ENCODE measurements at places on chromosomes 16 and 17.
A peak's percentile ranks its signal among the peaks of the same experiment; 100 is the strongest.

GRCh38 chr17:73255671-73256181 lies 6.0 kb downstream of the CPSF4L start:
- DNase-seq: peak; percentile 92

DNA sequence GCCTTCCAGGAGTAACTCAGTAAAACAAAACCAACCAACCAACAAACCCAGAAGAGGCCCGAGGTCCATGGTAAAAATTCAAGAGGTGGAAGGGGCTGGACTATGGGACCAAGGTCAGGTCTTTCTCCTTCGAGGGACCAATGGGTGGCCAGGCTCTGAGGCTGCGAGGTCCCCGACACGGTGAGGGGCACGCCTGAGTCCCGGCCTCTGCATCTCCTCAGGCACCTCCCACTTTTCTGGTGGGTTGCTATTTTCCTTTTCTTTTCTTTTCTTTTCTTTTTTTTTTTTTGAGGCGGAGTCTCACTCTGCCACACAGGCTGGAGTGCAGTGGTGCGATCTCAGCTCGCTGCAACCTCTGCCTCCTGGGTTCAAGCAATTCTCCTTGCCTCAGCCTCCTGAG lies 18.0 kb downstream of the CD7 start:
- DNase-seq: no peak

DNA sequence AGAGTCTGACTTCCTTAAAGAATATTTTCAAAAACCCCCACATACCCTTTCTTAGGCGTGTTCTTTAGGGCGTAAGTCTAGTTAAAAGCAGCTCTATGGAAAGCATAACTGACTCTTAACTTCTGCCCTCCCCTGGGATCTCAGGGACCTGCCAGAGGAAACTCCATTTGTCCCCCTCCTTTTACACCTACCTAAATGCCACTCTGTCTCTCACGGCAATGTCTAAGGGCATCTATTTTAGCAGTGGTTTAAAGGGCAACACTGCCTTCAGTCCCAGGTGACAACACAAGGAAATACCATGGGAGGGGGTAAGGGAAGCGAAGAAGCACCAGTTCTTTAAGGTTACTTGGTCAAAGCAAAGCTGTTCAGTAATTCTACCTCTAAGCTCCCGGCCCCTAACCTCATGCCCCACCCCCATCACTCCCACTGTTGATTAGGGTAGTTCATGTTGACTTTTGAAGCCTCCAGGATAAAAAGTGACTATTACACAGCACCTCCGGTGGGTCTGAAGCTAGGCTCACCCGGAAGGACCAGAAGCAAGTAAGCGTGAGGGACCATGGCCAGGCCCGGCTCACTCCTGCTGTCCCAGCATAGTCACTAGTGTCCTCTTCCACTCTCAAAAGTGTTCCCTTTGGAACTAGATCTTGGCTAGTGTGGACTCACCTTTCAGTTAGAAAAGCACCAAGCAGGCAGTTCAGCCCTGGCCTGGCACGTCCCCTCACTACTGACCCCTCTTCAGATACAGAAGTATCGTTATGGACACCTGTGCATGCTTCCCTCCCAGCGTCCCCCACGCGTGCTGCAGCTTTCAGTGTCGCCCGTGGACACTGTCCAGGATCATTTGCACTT lies 47.1 kb downstream of the CYTH1 start:
- DNase-seq: no peak

DNA sequence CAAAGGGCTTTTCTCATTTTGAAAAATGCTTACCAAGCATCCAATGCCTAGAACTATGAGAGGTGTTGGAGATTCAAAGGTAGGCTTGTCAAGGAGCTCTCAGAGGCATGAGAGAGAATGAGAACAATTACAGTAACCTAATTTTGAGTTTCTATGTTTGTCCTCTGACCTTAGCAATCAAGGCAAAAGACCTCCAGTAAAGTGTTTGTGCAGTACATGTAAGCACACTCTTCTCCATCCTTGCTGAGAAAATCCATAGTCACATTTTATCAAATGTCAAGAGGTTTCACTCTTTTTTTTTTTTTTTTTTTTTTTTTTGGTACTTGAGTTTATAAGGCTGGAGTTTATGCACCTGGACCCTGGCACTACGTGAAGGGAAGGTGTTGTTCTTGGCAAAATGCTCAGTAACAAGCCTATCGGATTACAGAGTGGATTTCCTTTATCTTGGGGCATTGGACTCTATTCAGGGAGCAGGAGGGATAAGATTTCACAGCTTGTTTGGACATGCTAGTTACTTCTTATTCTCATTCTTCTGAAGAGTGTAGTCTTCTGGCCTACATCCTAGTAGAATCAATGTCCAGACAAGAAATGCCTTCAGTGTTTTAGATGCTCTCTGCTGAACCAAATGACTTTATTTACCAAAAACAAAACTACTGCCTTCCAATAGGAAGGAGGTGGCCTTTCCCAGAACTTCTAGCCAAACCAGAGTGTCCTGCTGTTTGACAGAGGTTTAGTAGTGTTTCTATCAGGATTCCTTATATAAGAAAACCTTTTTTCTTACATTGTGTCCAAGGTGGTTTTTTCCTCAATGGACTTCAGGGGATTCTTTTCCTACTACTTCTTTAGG lies 21.9 kb downstream of the KCNJ2 start:
- DNase-seq: no peak

DNA sequence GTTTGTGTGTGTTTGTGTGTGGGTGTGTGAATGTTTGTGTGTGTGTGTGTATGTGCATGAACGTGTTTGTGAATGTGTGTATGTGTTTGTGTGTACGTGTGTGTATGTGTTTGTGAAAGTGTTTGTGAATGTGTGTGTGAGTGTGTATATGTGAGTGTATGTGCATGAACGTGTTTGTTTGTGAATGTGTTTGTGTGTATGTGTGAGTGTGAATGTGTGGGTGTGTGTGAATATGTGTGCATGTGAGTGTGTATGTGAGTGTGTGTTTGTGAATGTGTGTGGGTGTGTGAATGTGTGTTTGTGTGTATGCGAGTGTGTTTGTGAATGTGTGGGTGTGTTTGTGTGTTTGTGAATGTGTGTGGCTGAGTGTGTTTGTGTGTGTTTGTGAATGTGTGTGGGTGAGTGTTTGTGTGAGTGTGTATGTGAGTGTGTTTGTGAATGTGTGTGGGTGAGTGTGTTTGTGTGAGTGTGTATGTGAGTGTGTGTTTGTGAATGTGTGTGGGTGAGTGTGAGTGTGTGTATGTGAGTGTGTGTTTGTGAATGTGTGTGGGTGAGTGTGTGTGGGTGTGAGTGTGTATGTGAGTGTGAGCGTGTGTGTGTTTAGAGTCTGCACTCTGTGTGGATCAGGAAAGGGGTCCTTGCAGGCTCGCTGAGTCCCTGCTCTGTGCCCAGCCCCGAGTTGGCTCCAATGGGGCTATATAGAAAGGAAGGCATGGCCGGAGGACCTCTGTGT lies 890 bp upstream of the CD300A start:
- DNase-seq: peak; percentile 4

DNA sequence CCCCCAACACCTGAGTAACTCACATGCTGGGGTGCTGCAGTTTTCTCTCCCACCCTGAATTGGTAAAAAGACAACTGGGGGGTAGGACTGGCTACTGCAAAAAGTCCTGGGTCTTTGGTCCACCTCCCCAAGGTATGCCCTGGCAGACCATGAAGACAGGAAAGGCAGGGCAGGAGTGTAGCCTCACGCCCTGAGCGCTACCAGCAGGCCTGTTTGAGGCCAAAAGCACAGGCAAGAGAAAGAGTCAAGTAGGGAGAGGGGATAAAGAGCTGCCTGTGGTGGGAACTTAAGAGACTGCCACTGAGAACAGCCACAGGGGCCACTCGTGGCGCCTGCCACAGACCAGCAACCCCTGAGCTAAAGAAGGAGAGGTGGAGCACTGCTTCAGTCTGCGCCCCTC lies 13.8 kb downstream of the PSMB3 start:
- DNase-seq: no peak

- DNase-seq: no peak
These were observed 345.7 kb downstream of the CDH13 start for GRCh38 chr16:82972331-82972919.

- no peak for DNase-seq
These were observed 96.1 kb upstream of the CBX4 start for GRCh38 chr17:79935197-79935885.

DNA sequence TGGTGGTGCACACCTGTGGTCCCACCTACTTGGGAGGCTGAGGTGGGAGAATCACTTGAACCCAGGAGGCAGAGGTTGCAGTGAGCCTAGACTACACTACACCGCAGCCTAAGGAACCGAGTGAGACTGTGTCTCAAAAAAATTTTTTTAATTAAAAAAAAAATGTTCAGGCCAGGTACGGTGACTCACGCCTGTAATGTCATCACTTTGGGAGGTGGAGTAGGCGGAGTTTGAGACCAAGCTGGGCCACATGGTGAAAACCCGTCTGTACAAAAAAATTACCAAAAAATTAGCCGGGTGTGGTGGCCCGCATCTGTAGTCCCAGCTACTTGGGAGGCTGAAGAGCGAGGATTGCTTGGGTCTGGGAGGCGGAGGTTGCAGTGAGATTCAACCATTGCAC lies 3.6 kb upstream of the FAM222B start:
- DNase-seq: peak; percentile 12

DNA sequence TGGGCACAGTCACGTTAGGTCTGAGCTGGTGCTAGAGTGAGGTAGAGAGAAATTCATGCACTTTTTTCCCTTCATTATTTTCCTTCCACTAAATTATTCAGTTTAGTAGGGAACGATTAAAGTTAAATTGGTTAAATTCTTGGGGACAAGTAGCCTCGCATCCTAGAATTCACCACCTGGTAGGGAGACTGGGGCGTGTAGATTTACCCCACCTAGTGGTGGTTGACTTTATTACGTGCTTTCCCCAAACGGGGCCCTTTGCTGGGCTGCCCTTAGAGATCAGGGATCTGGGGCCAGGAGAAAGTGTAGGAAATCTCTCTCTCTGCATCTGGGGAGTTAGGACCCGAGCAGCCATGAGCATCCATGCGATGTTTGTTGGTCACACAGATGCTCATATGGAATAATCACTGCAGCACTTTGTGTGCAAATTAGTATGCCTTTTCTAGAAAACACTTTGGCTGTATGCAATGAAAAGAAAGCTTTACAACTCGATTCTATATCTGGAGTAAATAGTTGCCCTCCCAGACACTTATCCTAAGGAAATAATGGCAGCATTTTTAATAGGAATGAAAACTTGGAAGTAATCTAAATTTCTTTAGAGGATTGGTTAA lies 107.0 kb downstream of the PLCG2 start:
- DNase-seq: no peak

DNA sequence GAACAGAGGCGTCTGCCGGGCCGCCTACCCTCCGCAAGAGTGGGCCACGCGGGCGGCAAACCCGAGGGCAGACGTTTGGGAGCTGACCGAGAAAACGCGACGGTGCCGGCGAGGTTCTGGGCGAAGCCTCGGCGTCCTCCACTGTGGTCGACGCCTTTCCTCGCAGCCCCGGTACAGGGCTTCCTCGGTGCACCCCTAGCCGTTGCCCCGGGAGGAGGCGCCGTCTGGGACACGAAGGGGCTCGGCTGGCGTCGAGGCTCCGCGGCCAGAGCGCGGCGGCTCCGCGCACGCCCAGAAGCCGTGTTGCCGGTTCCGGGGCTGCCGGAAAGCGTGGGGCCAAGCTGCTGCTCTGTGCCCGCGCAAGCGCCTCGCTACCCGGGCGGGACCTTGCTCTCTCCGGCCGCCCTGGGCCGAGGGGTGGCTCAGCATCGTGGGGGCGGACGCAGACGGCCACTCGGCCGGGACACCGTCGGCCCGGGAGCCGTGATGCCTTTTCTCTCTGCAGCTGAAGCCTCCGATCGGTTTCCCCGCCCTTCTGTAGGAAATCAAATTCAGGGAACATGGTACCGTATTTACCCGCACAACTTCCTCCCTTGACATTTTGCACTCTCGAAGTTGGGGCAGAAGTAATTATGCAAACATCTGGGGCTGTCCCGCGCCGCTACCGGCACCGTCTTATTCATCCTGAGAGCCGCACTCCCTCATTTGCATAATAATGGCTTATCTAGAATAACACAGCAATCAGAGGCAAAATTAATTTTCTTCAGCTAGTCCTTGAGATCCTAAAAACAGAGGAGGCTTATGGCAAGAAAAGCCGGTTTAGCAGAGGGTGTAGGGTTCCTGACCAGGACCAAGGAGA lies 7.3 kb upstream of the CBX8 start:
- no peak for DNase-seq

DNA sequence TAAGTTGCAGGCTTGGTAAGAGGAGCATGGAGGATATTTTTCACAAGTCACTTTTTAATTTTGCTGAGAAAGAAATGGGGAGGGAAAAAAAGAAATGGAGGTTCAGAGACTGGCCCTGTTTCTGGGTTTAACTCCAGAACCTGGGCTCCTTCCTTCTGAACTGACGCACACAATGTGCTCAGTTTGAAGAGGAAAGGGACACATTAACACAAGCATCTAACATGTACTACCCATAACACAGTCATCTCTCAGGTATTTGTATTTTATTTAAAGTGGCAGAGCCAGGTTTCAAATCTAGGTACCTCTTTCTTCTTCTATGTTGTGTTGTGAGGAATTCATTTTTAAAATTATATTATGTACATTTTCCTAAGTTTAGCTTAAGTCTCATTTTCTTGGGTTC lies 5.3 kb upstream of the TMEM100 start:
- no peak for DNase-seq

DNA sequence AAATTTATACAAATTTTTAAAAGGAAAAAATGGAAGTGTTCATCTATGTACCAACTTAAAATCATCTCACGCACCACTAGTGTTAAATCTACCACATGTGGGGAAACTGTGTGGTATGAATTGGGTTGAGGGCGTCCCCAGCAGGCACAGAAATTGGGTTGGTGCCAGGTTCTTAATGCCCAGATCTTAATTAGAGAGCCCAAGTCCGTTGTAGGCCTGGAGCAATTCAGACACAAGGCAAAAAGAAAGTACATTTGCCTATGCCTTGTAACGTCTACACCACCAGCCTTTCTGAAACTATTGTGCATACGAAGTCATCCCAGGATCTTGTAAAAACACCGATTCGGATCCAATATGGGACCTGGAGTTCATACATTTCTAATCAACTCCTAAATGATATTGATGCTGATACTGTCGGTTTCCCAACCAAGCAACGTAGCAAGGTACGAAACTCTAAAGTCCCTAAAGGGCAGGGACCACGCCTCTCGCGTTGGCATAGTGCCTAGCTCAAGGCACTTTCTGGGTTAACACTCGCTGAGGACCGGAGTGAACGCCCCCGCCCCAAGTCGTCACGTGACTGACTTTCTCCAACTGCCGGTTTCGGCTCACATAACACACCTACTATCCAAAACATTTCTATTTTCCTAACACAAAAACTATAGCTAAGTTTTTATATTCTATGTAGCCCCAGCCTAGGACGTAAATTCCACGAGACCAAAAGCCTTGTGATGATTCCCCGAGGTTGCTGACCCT lies 945 bp upstream of the UQCRC2 start:
- peak; percentile 91 for DNase-seq

DNA sequence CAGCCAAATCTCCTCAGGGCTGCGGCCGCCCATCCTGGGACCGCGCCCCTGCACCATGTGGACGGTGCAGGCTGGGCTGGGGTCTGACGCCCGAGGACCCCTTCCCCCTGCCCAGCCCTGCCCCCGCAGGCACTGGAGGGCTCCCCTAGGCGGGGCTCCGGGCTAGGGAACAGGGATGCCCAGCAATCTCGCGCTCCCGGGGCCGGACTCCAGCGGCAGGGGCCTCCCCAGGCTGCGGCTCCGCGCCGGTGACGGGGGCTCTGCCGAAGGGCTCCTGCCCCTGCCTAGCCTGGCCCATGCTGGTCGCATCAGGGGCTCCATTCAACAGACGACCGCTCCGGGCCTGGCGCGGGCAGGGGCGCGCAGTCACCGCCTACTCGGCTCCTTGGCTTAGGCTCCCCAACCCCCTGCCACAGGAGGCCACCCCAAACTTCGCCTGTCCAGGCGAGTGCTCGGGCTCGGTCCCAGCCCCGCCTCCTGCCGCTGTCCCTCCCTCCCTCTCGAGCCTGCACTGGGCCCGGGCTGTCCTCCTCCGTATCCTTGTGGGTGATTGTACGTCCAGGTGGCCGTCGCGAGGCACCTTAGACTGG lies 27.4 kb upstream of the ADORA2B start:
- no peak for DNase-seq

Data from posterior cingulate gyrus (tissue), 11 donors.